ENCODE measurements at places on chromosomes 7 and 10.
A peak's percentile ranks its signal among the peaks of the same experiment; 100 is the strongest.

DNA sequence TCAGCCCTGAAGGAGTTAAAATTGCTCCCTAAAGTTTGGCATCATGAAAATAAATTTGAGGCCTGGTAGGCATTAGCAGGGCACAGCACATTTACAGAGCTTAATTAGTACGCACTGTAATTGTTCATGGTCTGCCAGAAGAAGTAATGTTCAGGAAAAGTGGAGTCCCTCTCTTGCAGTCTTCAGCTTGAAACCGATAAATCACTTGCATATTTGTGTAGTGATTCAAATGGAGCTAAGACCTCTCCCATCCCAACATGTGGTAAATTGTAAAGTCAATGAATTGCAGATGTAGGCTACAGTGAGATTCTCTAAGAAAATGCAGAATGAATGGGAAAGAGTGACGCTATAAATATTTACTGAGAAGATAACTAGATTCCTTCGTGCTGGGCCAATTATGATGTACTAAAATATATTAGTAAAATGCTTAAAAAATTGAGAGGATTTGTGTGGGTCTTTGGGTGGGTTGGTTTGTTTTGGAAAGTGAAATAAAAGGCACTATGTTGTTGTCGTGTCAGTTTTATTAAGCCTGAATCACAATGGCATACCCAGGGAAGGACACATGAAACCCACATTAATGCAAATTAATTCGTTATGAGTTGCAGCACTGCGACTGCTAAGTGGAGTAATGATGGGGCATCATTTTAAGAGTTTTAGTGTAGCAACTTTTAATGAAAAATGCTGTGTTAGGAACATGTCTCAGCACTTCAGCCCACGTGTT, 8.4 kb downstream of the TCF7L2 start:
- H3K4me3 ChIP-seq = peak overlapping the region; percentile 92
- no peaks in the 10 kb centered on the region for H3K27me3 ChIP-seq
- H3K4me1 ChIP-seq = peaks cover 43% of the 10 kb centered on the region

- H3K27me3 ChIP-seq = no peaks in the 10 kb centered on the region
- H3K4me1 ChIP-seq = peaks cover 23% of the 10 kb centered on the region
- H3K36me3 ChIP-seq = no peaks in the 10 kb centered on the region
- no peak for DNase-seq
- H3K27ac ChIP-seq = no peak overlapping the region
Observed at GRCh38 chr10:4353964-4354363, 472.0 kb upstream of the AKR1E2 start.

DNA sequence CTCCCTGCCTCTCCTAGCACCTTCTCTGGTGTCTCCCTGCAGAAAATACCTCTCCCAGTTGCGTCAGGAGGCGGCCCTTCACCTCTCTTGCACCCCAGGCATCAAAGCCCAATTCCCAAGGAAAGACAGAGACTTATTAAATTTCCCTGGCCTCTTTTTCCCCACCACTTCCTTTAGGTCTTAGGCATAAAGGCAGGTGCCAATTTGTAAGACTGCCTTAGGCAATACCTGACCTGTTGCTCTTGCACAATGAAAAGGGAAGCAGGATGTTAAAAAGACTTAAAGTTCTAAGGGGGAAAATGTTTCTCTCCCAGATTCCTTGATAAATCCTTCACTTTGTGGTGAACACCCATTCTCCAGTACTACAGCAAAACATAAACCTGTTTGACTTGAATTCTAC, 186.7 kb downstream of the SLC25A13 start:
- peaks cover 56% of the 10 kb centered on the region for H3K36me3 ChIP-seq
- no peak overlapping the region for H3K4me3 ChIP-seq
- no peaks in the 10 kb centered on the region for H3K4me1 ChIP-seq
- no peak for DNase-seq
- no peak overlapping the region for H3K27ac ChIP-seq

DNA sequence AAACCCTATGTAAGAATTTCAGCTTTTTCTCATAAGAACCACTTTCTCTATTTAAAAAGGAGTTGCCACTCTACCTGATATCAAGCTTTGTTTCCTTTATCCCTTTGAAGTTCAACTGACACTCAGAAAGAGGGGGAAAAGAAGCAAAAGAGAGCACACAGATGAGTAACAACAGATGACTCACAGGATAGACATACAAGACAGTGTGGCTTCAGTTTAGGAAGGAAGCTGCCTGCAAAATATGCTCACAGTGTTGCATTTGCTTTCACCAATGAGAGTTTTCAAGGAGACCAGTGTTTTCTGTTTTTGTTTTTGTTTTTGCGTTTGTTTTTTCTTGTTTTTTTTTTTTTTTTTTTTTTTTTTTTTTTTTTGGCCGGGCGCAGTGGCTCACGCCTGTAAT, 1181.6 kb downstream of the DNAJB9 start:
- H3K36me3 ChIP-seq = no peaks in the 10 kb centered on the region
- no peak overlapping the region for H3K27ac ChIP-seq
- DNase-seq = no peak
- peaks cover 3% of the 10 kb centered on the region for H3K4me1 ChIP-seq
- H3K27me3 ChIP-seq = no peaks in the 10 kb centered on the region
- no peak overlapping the region for H3K4me3 ChIP-seq

DNA sequence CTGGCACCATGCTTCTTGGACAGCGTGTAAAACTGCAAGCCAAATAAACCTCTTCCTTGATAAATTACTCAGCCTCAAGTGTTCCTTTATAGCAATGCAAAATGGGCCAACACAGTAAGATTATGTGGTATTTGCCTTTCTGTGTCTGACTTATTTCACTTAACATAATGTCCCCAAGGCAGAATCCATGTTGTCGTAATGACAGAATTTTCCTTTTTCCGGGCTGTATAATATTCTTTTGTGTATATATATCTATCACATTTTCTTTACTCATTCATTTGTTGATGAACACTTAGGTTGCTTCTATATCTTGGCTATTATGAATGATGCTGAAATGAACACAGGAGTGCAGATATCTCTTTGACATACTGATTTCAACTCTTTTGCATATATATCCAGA, 209.1 kb upstream of the PTER start:
- no peak overlapping the region for H3K4me3 ChIP-seq
- H3K27me3 ChIP-seq = no peaks in the 10 kb centered on the region
- H3K36me3 ChIP-seq = no peaks in the 10 kb centered on the region
- no peaks in the 10 kb centered on the region for H3K4me1 ChIP-seq
- no peak overlapping the region for H3K27ac ChIP-seq
- DNase-seq = no peak

GRCh38 chr10:132374612-132375011, 22.4 kb upstream of the PWWP2B start:
- no peaks in the 10 kb centered on the region for H3K4me1 ChIP-seq
- no peaks in the 10 kb centered on the region for H3K27me3 ChIP-seq
- no peak overlapping the region for H3K27ac ChIP-seq
- H3K36me3 ChIP-seq = no peaks in the 10 kb centered on the region

DNA sequence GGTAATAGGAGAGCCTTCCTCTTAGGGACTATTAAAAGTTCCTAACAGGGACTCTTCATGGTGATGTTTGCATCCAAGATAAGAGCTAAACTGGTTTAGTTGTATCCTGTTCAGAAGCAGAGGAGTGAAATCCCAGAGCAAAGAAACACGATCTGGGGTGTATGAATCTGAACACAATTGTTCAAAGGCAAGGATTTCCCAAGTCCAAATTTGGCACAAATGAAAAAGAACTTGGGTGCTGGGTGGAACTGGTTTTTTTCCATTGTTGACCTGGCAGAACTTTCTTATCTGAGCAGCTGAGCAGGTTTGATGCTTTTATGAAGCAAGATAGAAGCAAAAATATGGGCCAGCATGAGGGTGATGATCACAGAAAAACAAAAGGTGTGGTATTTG, 6.0 kb downstream of the AGFG2 start:
- no peak for DNase-seq
- H3K4me3 ChIP-seq = peak overlapping the region; percentile 64
- peaks cover 28% of the 10 kb centered on the region for H3K36me3 ChIP-seq
- no peaks in the 10 kb centered on the region for H3K27me3 ChIP-seq

GRCh38 chr10:107025676-107026075, 138.8 kb downstream of the SORCS1 start:
- no peak for DNase-seq
- no peaks in the 10 kb centered on the region for H3K36me3 ChIP-seq
- H3K4me3 ChIP-seq = no peak overlapping the region
- no peaks in the 10 kb centered on the region for H3K27me3 ChIP-seq

- H3K27me3 ChIP-seq = no peaks in the 10 kb centered on the region
- no peak for DNase-seq
- H3K4me1 ChIP-seq = no peaks in the 10 kb centered on the region
- no peak overlapping the region for H3K4me3 ChIP-seq
Observed at GRCh38 chr10:1664333-1664964, 72.9 kb downstream of the ADARB2 start.

DNA sequence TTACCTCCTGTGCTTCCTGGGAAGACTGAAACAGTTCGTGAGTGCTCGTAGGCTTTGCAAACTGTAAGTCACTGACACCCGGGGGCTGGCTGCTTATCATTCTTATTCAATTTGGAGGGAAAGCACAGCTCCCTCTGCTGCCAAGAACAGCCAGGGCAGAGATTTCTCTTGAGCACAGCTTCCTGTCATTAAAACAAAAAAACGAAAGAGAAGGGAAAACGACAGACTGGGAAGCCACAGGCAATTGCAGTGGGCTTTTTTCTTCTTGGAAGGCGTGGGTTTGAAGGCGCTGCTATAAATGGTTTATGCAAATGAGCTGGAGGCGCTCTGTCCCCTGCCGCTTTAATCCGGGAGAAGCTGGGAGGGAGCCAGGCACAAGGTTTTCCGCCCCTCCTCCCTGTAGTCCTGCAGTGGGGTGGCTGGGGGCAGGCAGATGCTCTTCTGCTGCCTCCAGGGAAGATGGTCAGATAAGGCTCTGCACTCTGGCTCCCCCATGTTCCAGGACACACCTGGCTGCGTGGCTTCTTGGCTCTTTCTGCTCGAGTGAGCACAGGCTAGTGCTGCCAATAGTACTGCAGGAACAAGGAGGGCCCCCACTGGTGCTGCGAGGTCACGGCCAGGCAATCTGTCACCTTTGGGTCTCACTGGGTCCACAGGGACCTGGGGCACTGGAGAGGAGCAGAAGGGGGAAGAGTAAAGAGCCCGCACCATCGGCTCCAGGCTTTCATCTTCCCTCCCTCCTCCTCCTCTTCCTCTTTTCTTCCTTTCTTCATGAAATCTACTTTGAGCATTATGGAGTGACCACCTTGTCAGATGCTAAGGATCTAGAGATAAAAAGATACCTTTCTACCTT, 49.5 kb downstream of the NEURL1 start:
- H3K36me3 ChIP-seq = no peaks in the 10 kb centered on the region
- H3K4me3 ChIP-seq = peak overlapping the region; percentile 61
- peaks cover 6% of the 10 kb centered on the region for H3K4me1 ChIP-seq
- no peak overlapping the region for H3K27ac ChIP-seq
- DNase-seq = peak; percentile 85

- H3K27ac ChIP-seq = peak overlapping the region; percentile 95
- DNase-seq = peak; percentile 87
- no peaks in the 10 kb centered on the region for H3K36me3 ChIP-seq
- no peaks in the 10 kb centered on the region for H3K27me3 ChIP-seq
- peak overlapping the region; percentile 80 for H3K4me3 ChIP-seq
Observed at GRCh38 chr7:151251689-151252560, 3.4 kb upstream of the SMARCD3 start.

DNA sequence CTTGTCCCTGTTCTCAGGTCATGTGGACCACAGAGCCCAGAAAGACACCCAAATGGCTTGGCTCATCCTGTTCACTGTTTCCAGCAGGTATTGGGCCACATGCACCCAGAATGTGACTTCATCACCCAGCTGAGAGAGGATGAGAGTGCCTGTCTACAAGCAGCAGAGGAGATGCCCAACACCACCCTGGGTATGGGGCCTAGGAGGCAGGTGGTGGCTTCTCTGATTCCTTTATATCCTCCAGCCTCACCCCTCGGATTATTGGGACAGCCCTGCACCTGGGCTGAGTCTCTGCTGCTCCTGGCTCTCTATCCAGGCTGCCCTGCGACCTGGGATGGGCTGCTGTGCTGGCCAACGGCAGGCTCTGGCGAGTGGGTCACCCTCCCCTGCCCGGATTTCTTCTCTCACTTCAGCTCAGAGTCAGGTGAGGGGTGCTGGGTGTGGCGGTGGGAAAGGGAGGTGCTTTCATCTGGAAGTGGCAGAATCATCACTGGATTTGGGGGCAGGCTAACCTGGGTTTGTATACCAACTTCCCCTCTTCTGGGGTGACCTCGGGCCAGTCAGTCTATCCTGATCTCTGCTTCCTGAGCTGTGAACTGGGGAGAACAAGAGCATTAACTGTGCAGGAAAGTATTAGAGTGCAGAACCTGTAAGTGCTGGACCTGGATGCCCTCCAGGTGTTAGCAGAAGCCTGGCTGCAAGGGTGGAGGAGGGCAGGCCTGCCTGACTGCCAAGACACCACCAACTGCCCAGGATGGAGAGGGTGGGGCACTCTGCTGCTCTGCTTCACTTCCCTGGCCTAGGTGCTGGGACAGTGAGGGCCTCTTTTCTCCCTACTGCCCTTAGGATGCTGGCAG, 5.2 kb downstream of the GHRHR start:
- H3K27me3 ChIP-seq = peaks cover 11% of the 10 kb centered on the region
- no peak overlapping the region for H3K27ac ChIP-seq
- H3K4me1 ChIP-seq = no peaks in the 10 kb centered on the region
- no peaks in the 10 kb centered on the region for H3K36me3 ChIP-seq
- H3K4me3 ChIP-seq = no peak overlapping the region

DNA sequence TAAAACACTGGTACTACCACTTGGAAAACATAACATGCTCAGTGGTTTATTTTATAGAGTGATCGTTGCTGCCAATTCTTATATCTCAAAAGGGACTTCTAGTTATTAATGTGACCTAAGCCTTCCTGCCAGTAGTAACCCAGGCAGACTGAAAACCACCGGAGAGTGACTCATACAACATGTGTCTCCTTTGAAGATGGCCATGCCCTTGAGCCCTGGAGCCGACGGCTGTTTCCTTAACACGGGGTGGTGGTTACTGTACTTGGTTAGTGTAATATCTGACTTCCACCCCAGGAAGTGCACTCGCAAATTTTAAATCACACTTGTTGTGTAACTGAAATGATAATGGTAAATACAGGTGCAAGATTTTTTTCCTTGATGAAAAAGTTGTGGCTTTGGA, 30.5 kb downstream of the JAKMIP3 start:
- no peak overlapping the region for H3K4me3 ChIP-seq
- DNase-seq = no peak
- H3K36me3 ChIP-seq = no peaks in the 10 kb centered on the region
- H3K27me3 ChIP-seq = no peaks in the 10 kb centered on the region
- no peak overlapping the region for H3K27ac ChIP-seq

- no peak overlapping the region for H3K4me3 ChIP-seq
- H3K27me3 ChIP-seq = no peaks in the 10 kb centered on the region
- no peaks in the 10 kb centered on the region for H3K36me3 ChIP-seq
- no peak overlapping the region for H3K27ac ChIP-seq
Observed at GRCh38 chr7:78427209-78427608, 628.6 kb downstream of the PHTF2 start.

DNA sequence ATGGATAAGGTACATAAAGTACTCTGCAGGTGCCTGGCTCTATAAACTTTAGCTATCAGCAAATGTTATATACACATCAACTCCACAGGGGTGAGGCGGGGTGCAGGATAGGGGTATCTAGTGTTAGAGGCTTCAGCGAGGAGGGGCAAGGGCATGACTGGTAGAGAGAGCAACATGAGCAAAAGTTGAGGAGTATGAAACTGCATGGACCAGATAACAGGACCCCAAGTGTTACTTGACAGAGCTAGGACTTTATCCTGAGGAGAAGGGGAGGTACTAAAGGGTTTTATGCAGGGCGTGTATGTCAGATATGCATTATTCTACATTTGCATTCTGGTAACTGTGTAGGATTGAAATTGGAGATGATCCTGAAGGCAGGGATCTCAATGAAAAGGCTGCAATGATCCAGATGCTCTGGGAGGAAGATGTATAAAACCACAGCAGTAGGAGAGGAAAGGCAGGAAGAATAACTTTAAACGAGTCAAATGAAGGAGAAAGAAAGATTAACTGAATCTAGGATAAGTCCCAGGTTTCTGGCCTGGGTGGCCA, 109.8 kb upstream of the FAM133B start:
- no peak for DNase-seq
- no peaks in the 10 kb centered on the region for H3K27me3 ChIP-seq
- H3K4me3 ChIP-seq = no peak overlapping the region
- peaks cover 11% of the 10 kb centered on the region for H3K4me1 ChIP-seq
- H3K27ac ChIP-seq = no peak overlapping the region
- peaks cover 7% of the 10 kb centered on the region for H3K36me3 ChIP-seq
